ENCODE measurements at places on chromosomes 5 and 9.

DNA sequence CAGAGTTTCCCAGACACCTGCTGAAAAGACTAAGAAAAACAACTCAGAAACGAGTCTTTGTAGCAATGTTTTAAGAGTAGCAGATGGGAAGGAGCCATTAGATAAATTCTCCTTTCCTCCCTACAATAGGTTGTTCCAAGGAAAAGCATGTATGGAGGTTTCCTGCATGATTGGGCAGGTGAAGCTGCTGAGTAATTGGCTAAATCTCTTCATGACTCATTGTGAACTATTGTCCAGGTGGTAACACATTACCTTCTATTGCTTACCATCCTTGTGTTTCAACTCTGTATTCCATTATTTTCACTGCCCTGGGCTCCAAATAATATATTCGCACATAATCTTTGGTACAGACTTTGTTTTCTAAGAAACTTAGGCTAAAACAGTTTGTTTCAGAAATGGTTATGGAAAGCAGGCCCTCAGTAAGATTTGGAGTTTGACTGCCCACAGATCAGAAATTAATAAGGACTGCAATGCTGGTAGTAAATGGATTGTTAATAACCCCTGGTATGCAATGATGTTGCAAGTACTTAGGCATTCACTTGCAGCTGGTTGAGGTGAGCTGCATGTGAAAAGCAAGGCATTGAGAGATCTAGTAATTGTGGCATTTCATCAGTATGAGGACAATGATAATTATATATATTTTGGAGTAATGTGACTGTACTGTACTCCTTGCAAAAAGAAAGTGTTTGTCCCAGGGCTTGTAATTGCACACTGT lies 281.4 kb upstream of the VLDLR start:
- no peak for DNase-seq

DNA sequence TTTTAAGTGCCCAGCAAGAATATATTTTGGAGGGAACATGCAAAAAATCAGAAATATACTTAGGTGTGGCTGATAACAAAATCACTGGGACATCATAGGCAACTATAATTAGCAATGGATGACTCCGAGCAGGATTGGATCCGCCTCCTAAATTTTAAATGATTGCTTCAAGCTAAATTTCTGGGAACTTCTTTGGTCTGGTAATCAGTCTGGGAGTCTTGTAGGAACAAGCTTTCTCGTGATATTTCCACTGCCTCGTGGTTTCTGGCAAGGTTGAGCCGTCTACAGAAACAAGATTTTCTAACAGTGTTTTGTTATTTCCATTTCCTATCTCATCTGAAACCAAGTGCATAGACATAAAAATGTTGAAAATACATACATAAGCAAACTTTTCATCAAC lies 232.6 kb downstream of the BNC2 start:
- DNase-seq = no peak

DNA sequence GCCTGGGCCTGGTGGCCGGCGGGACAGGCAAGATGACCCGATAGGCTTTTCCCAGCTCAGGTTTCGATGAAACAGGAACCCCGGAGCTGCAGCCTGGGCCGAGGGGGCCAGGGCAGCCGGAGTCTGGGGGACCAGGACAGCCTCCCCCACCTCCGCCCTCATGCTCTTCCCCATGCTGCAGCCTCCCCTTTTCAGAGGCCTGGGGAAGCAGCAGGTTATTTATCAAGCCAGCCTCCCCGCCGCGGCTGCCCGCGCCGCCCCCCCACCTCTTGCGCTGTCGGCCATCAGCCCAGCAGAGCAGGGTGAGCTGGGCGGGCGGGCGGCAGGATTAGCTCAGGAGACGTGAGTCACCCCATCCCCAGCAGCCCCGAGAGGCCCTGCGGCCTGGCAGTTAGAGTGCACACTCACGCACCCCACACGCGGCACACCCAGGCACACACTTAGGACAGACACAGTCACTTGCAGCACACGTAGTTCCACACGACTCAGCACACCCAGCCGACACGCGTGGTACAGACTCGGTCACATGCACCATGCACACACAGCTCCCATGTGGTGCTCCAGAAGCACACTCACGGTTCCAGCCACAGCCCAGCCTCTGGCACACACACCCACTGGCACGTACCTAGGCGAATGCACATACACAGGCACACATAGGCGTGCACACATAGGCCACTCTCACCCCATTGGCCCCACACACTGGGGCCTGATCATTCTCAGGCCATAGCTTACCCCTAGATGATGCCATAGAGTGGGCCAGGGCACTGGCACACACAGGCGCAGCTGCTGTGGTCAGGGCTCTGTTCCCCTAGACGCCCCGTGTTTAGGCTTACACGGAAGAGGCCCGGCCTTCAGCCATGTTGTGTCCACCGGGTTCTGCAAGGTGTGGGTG lies 13.0 kb downstream of the CXXC5 start:
- no peak for DNase-seq

GRCh38 chr5:118605761-118606160 lies 382.6 kb downstream of the DTWD2 start:
- DNase-seq = no peak

- DNase-seq = peak; percentile 8
These were observed 308.8 kb upstream of the DMRT1 start for GRCh38 chr9:532707-533106.

- no peak for DNase-seq
These were observed 251.8 kb downstream of the CWC27 start for GRCh38 chr5:65020492-65020891.

GRCh38 chr9:132514011-132514744 lies 68.2 kb upstream of the BARHL1 start:
- no peak for DNase-seq

- DNase-seq = no peak
These were observed 116.3 kb downstream of the BOD1 start for GRCh38 chr5:173500213-173500560.

- DNase-seq = no peak
These were observed 5.8 kb downstream of the ADAMTS19 start for GRCh38 chr5:129465776-129466344.

DNA sequence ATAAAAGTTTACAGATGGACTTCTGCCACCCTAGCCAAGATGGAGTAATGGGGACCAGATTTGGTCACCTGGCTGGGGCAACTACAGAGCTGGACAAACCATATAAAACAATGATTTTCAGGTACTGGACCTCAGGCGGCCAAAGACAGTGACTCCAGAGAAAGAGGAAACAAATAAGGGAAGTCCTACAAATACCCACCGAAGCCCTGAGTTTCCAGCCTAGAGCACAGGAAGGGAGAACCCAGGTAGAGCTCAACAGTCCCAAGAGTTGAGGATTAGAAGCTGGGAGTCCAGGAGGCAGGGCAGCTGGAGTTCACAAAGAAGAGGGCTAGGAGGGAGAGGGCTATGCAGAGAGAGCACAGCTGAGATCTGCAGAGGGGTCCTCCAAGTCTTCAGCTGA lies 106.7 kb upstream of the NR5A1 start:
- DNase-seq = no peak

GRCh38 chr5:14218897-14219573 lies 75.9 kb downstream of the TRIO start:
- DNase-seq = no peak

DNA sequence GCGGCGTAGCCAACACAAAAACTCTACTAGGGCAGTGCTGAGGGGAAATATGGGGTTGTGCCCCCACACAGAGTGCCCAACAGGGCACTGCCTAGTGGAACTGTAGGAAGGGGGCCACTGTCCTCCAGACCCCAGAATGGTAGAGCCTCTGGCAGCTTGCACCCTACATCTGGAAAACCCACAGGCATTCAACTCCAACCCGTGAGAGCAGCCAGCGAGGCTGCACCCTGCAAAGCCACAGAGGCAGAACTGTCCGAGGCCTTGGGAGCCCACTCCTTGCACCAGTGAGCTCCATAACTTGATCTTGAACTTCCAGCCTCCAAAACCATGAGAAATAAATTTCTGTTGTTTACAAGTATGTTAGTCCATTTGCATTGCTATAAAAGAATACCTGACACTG lies 27.7 kb downstream of the GRAMD2B start:
- no peak for DNase-seq

DNA sequence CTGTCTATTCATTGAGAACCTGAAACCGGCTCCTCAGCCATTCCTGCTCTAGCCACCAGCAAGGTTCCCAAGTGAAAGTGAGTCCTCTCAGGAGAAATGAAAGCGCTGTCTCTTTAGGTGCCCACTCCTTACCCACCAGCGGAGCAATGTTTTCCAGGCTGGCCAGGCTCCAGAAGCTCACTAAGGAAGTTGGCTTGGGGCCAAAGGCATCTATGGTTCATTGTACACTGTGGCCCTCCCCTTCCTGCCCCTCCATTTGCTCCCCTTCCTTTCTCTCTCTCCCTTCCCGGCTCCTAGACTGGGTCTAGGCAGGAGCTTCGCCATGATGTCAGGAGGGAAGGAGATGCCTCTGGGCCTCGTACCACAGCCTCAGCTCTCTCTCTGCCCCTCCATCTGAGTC lies 1.1 kb upstream of the GABRP start:
- DNase-seq = no peak

GRCh38 chr9:26888271-26888670 lies 4.3 kb downstream of the CAAP1 start:
- DNase-seq = no peak

DNA sequence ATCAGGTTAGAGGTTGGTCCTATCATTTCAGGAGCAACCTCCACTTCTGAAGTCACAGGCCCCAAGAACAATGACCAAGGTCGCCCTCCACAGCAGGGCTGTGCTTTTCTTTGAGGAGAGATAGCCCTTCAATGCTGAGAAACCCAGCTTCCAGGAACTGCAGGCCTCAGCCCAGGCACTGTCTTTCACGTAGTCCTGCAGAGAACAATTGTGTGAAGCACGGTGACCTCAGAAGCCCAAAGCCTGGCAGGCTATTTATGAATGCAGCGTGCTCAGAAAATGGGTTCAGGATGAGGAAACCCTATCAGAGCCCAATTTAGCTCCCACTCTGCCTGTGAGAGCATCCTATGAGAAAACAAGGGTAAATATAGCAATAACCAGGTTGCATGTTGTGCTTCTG lies 388.3 kb downstream of the PLK2 start:
- DNase-seq = no peak

GRCh38 chr5:61854531-61854930 lies 451.5 kb upstream of the KIF2A start:
- no peak for DNase-seq

DNA sequence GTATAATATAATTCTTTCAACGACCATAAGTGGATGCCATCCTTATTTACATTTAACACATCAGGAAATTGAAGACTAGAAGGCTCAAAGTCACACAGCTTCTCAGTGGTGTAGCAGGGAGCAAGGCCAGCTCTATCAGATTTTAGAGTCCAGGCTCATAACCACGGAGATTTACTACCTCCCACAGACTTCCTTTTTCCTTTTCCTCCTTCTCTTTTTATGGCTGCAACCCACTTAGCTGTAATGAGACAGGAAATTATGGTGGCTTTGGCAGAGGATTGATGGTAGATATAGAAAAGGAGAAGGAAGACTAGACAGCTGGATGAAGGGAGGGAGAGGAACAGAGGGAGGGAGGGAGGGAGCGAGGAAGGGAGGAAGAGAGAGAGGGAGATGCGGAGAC lies 47.4 kb downstream of the SPEF2 start:
- DNase-seq = no peak

GRCh38 chr9:100443781-100444768 lies 17.1 kb downstream of the MSANTD3 start:
- no peak for DNase-seq

DNA sequence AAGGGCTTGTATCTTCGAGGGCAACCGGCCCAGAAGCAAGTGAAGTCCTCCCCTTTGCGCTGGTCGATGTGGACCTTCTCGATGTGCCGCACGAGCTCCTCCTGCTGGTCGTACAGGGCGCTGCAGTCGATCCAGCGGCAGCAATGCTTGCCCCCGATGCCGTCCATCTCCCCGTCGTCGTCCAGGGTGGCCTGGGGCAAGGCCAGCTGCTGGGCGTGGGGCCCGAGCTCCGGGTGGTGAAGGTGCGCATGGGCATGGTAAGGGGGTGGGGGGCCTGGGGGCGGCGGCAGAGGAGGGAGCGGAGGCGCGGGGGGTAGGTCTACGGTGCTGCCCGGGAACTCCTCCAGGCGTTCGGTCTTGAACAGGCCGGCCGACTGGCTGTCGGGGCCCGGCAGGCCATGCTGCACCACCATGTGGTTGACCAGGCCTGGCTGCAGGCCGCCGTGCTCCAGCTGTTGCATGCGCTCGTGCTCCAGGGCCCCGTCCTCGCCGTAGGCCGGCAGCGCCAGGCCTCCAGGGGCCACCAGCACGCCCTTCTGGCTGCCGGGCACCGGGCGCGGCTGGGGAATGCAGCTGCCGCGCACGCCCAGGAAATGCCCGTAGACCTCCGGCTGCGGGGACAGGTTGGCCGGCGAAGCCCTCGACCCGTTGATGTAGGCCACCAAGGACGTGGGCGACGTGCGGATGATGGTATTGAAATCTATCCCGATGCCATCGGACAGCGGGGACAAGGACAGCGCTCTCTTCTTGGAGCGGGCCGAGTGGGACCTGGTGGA lies 181.8 kb downstream of the GLIS3 start:
- DNase-seq = no peak

- DNase-seq = no peak
These were observed 512.9 kb upstream of the KLF4 start for GRCh38 chr9:108002371-108002956.

DNA sequence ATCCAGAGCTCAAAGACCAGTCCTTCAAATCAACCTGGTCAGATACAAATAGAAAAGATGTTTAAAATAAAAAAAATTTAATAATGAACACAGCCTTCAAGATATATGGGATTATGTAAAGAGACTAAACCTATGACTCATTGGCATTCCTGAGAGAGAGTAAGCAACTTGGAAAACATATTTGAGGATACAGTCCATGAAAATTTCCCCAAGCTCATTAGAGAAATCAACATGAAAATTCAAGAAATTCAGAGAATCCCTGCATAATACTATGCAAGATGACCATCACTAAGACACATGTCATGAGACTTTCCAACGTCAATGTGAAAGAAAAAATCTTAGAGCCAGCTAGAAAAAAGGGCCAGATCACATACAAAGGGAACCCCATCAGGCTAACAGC lies 512.9 kb upstream of the PTGER4 start:
- no peak for DNase-seq

- DNase-seq = peak; percentile 71
These were observed 1.2 kb downstream of the LOX start for GRCh38 chr5:122076669-122077365.

- DNase-seq = no peak
These were observed 57.0 kb downstream of the NREP start for GRCh38 chr5:111699976-111700375.

DNA sequence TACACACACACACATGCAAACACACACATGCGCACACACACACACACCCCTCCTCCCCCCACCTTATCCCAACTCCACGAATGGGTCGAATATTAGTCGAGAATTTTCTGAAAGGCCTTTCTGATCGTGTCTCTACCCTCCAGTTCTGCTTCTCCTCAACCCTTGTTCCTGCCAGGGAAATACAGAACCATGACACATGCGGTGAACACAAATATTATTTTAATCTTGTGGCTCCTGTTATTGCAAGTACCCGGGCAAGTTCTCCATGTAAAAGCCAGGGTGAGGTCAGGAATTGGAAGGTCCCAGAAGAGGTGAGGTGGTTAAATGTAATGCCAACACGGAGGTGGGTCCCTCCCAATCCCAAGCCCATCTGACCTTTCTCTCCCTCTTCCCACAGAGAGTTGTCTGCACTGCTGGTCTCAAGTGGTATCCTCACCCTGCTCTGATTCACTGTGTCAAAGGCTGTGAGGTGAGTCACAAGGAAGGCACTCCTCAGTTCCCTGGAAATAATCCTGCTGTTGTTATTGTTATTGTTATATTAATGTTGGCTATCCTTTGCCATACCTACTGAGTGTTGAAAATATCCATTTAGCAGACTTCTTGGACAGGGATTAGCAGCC lies 223.7 kb downstream of the PAPPA start:
- no peak for DNase-seq

- DNase-seq = no peak
These were observed 5.6 kb downstream of the HOMER1 start for GRCh38 chr5:79508354-79508753.

- peak; percentile 41 for DNase-seq
These were observed 79.1 kb downstream of the AOPEP start for GRCh38 chr9:94805585-94805984.
